Activated T-cell treated with anti-CD3 and anti-CD28 coated beads, Interleukin-2, amount 50 U/mL, for 24 hours (primary cell): ENCODE measurements at places on chromosomes 11 and 22.

- DNase-seq = no peak
These were observed 554.7 kb downstream of the MIAT start for GRCh38 chr22:27212102-27212501.

GRCh38 chr11:12862696-12863469 is 146.2 kb upstream of the RASSF10 start:
- no peak for DNase-seq

- no peak for DNase-seq
These were observed 6.2 kb downstream of the SLC25A45 start for GRCh38 chr11:65376138-65376713.

DNA sequence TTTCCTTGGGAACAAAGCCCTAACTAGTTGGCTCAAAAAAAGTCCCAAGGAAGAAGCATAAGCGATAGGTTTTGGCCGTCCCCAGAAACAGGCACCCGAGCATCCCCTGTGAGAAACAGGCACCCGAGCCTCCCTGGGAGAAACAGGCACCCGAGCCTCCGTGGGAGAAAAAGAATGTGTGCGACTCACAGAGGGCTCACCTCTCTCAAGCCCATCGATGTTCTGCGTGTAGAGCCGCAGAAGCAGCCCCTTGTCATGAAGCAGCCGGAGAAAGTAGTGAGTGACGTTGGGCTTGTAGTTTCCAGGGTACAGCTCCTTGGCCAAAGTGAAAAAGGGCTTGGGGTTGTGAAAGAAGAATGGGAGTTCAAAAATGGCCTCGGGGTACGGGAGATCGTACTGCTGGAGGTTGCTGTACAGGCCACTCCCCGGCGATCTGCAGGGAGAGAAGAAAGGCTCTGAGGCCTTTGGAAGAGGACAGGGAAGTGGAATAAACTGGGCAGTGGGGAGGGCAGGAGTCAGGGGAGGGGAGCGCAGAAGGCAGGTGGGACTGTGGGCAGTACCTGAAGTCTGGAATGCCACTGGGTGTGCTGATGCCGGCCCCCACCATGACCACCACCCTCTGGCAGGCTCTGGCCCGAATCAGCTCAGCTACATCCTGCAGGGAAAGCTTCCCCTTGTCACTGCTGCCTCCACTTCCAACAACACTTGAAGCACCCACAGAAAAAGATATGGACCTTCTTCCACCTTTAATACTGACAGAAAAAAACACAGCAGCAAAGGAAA is 3.2 kb downstream of the SIRT3 start:
- no peak for DNase-seq

- DNase-seq = peak; percentile 42
These were observed 96.3 kb downstream of the SWAP70 start for GRCh38 chr11:9760193-9760575.

DNA sequence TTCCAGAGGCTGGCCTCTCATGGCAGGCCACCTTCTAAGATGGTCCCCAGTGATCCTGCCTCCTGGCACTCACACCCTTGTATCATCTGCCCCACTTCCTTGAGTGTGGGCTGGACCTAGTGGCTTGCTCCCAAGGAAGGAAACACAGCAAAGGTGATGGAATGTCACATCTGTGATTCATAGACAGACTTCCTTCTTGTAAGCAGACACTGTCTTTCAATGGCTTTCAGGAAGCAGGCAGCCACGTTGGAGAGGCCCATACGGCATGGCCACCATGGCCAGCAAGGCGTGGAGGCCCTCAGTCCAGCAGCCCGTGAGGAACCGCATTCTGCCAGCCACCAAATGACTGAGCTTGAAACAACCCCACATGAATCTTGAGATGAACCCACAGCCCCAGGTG is 11.3 kb downstream of the LMO1 start:
- peak; percentile 3 for DNase-seq

GRCh38 chr11:25702417-25702816 is 629.5 kb upstream of the ANO3 start:
- DNase-seq = no peak

DNA sequence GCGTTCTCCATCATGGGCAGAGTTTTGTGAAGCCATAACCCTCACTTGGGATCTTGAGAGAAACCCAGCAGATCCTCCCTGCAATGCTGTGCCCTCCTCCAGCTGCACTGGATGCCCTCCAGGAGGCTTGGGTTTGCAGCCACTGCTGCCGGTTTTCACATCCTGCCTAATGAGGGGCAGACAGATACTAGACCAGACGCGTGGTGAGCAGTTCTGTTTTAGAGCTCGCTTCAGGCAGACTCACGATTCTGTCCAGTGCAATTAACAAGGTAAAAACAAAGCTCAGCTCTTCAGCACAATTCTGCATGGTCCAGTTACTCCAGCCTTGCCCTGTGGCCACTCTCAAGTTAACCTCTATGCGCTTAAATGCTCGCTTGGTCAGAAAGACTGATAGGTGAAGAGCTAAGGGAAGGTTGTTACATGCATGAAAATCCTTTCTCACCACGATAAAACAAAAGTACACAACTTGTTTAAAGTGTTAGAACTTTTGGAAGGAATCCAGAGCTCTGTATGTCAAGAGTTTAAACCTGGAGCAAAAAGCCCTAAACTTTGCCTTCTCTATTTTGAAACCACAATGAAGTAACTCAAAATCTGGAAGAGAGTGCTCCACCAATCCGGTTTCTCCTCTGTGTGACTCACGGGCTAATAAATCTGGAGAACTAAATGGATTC is 292.3 kb upstream of the FAT3 start:
- DNase-seq = no peak

- DNase-seq = no peak
These were observed 26.1 kb downstream of the SLC22A9 start for GRCh38 chr11:63395697-63396096.

GRCh38 chr11:14657841-14658240 is 14.2 kb downstream of the PDE3B start:
- DNase-seq = no peak

GRCh38 chr11:109267293-109268095 is 154.5 kb upstream of the C11orf87 start:
- DNase-seq = no peak

GRCh38 chr11:66363187-66363601 is 8.4 kb downstream of the SLC29A2 start:
- DNase-seq = no peak

- DNase-seq = no peak
These were observed 14.9 kb upstream of the GALNT18 start for GRCh38 chr11:11636671-11637070.

DNA sequence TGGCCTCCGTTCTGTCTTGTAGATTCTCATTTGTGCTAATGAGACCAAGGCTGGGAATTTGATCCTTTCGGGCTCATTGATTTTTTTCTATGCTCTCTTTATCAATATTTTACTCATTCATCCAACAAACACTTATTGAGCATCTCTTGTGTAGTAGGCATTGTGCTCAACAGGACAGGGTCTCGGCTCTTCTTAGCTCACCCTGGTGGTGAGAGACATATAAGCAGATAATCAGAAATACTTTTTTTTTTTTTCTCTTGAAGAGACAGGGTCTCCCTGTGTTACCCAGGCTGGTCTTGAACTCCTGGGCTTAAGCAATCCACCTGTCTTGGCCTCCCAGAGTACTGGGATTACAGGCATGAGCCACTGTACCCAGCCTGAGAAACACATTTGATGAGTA is 48.0 kb upstream of the SLC5A1 start:
- DNase-seq = no peak

DNA sequence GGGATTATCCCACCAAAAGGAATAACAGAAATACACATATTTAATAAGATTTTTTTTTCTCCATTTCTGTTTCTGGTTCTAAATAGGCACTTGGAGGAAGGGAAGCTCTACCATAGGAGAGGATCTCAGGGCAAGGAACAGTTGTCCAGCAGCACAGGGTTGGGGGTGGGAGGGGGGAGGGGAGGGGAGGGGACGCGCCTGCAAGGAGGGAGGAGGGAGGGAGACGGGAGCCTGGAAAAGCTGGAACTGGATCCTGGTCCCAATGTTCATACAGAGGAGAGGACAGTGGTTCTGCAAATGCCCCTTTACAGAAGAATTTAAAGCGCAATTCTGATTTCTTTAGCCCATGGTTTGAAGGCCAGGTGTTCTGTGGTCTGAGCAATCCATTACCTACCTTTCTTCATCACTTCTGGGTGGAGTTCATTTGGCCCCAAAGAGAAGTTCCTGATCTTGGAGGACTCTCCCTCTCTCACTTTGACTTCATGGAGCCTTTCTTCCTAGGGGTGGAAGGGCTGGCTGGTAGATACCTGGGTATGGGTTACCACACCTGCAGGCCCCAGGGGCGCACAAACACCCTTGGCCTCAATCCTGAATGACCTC is 348.9 kb upstream of the NCAM1 start:
- DNase-seq = no peak

DNA sequence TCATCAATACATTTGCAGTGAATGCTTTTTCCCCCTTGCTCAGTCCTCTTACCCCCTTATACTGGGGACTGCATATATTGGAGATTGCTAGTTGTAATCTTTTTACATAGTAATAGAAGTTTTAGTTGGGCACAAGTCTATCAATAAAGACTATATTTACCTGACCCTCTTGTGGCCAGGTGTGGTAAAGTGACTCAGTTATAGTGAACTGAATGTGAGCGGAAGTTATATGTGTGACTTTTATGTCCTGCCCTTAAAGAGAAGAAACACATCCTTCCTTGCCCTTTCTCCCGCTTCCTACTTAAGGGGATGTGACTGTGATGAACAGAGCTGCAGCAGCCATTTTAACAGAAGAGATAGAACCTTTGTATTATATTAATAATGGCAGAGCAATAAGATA is 362.0 kb downstream of the METTL15 start:
- no peak for DNase-seq

- no peak for DNase-seq
These were observed 31.2 kb downstream of the MRPL48 start for GRCh38 chr11:73818846-73819245.
